Cardiac muscle cell (in vitro differentiated cells and primary cell): ENCODE measurements at places on chromosomes 3 and 15.

DNA sequence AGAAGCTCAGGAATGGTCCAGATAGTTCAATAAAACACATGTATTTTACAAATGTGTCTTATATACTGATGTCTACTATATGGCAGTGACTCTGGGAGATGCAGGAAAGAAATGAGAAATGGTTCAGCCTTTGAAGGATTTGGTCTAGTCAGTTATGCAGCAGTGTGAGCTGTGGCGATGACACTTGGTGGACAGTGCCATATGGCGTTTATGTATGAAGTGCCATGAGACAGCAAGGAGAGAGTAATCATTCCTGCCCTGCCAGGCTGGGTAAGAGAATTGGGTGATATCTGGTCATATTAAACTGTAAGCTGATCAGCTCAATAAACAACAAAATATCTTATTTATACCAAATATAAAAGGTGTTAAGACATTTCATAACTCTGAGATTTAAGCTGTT lies 47.6 kb upstream of the ANP32A start:
- no peak for DNase-seq

DNA sequence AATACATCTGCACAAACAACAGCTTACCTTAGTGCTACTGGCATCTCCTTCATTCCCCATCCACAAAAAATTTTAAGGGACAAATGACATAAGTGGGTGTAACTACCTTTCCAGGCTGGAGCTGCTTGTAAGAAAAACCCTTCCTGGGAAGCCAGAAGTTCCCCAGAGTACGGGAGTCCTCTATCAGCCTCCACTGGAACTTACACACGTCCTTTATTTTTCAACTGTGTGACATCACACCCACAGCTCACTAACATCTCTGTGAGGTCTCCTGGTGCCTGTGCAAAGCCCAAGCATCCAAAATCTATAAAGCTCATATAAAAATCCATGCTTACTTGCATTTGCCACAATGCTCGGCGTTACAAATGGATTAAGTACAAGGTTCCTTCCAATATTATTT lies 27.6 kb downstream of the LRIG1 start:
- no peak for DNase-seq

- DNase-seq: peak; percentile 95
These were observed 40.8 kb downstream of the FOXP1 start for GRCh38 chr3:71542521-71543370.

DNA sequence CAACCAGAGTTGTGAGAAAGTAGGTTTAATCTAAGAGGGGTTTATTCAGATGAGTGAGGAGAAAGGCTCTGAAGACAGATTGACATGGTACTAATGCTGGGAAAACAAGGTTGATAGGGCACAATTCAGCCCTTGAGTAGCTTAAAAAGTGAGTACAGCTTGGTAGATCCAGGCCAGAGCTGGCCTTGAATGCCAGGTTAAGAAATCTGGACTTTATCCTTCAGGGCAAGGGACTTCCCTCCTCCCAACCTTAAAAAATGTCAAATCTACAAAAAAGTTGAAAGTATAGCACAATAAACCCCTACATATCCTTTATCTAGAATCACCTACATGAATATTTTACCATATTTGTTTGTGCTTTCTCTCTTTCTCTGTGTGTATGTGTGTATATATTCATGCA lies 7.9 kb downstream of the TM4SF18 start:
- no peak for DNase-seq

- no peak for DNase-seq
These were observed 211.9 kb upstream of the IL12A start for GRCh38 chr3:159776779-159777178.

DNA sequence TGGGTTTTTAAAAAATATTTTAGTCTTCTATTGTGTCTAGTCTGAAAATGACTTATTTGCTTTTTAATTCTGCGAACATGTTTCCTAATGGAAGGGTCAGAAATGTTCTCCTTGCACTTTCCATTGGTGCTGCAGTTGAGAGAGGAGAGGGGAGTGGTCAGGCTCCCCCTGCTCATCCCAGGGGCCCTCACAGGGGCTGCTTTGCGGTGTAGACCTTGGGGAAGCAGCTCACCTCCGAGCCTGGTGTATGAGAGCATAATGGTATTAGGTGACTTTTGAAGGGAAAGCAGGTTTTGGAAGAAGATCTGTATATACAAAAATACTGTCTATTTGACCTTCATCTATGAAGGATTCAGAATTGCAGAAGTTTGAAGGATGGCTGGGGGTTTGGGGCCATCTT lies 28.3 kb downstream of the APBA2 start:
- no peak for DNase-seq

DNA sequence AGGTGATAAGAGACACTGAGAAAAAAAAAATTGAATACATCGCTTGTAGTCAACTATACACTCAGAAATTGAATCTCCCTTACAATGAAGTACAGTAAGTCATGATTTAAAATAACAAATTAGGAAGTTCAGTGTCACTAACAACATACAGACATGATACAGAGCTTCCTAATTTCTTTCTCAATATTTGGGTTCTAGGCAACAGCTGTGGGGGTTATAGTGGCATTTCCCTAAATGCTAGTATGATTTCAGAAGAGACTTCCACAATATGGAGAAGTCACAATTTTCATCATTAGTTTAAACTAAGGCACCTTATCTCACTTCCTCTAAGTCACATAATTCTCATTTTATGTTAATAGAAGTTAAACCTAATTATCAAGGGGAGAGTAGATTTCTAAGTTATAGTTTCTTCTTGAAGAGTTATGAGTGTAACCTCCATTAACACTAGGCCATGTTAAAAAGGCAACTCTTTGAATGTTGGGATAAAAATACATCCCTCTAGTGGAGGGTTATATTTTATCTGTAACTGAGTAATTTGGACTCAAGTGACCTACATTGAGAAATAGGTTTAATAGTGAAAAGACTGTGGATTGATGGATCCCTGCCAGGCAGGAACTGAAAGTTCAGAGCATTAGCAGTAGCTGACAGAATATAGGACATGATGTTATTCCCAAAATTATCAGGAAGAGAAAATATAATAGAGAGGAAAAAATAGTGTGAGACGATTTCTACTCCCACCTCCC lies 286.0 kb upstream of the SUCLG2 start:
- DNase-seq: no peak

DNA sequence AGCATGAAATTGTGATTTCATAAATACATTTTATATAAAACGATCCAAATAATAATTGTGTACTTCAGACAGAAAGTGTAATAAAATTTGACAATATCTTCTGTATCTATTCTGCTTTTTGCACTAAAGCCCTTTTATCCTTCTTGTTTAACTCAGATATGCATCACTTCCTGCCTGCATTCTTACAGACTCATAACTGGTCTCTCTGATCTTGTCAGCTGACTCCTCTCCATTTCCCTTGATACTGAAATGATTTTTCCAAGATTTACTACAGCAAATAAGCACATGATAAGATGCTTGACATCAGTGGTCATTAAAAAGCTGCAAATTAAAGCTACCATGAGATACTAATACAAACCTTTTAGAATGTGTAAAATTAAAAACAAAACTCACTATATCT lies 25.3 kb upstream of the SI start:
- DNase-seq: no peak

- no peak for DNase-seq
These were observed 150.2 kb downstream of the DNAJB8 start for GRCh38 chr3:128316481-128316891.

DNA sequence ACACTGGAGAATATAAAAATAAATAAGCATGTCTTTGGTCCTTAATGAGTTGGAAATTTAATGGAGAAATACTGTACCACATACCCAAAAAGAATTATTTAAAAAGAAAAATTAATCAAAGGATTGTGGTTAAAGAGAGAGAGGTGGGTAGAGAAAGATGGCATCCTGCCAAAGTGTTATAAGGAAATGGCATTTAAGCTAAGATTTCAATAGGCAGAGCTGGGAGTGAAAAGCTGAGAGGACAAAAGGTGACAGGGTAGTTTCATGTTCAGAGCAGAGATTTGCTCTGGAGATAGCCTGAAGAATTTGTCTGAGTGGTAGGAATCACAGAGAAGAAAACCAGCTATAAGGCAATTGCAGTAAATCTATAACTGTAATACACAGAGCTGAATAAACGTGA lies 181.0 kb downstream of the SI start:
- DNase-seq: no peak

DNA sequence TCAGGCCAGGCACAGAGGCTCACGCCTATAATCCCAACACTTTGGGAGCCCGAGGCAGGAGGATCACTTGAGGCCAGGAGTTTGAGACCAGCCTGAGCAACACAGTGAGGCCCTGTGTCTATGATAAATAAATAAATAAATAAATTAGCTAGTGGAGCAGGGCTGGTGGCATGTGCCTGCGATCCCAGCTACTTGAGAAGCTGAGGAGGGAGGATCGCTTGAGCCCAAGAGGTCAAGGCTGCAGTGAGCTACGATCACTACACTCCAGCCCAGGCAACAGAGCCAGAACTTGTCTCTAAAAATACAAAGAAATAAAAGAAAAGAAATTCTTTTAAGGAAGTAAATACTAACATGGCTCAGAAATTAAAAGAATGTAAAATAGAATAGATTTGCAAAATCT lies 91.8 kb downstream of the LIPC start:
- DNase-seq: no peak

GRCh38 chr3:122921791-122922651 lies 105.5 kb downstream of the SEMA5B start:
- DNase-seq: no peak

GRCh38 chr15:58440922-58441321 lies 9.1 kb downstream of the LIPC start:
- no peak for DNase-seq

GRCh38 chr15:25849157-25849921 lies 13.8 kb downstream of the ATP10A start:
- no peak for DNase-seq

- DNase-seq: peak; percentile 91
These were observed 19.6 kb upstream of the MOBP start for GRCh38 chr3:39447637-39448483.

DNA sequence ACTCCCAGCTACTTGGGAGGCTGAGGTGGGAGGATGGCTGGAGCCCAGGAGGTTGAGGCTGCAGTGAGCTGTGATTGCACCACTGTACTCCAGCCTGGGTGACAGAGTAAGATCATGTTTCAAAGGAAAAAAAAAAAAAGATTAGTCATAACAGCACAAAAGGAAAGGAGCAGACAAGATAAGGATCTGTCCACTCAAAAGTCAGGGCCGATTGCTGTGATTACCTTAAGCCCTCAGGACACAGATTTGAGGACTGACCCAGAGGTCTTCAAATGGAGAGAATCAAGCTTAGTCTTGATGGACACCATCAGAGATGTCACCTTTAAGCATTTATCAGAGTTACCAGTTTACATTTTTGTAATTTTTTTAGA lies 23.9 kb upstream of the HEG1 start:
- DNase-seq: no peak
